SW480 (cell line): ENCODE measurements at places on chromosomes 1 and 21.
A peak's percentile ranks its signal among the peaks of the same experiment; 100 is the strongest.

- DNase-seq: no peak
These were observed 56.1 kb downstream of the GADD45A start for GRCh38 chr1:67741121-67741520.

DNA sequence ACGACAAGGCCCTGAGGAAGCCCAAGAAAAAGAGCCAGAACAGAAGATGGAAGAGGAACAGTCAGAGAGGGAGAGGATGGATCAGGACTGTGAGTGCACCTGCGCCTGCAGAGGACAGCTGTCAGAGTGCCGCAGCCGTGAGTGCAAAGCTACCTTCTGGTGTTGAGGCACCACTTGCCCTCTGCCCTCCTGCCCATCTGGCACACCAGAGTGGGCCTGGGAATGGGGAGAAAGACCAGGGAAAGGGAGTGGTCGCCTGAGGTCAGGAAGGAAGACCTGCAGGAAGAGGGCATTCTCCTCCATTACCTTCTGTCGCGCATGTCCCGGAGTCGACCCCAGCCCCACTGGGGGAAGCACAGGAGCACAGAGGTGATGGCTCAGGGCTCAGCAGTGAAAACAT lies 26.2 kb downstream of the VASH2 start:
- DNase-seq: no peak

DNA sequence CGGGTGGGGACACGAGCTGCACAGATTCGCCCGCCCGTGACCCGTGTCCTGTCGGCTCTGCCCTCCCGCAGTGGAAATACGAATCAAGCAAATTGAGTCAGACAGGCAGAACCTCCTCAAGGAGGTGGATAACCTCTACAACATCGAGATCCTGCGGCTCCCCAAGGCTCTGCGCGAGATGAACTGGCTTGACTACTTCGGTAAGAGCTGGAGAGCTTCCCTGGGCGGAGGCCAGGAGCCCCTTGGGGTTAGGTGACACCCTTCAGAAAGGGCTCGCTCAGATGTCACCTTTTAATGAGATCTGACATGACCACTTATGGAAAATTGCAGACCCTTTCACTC lies 489 bp downstream of the CDCA8 start:
- no peak for DNase-seq

DNA sequence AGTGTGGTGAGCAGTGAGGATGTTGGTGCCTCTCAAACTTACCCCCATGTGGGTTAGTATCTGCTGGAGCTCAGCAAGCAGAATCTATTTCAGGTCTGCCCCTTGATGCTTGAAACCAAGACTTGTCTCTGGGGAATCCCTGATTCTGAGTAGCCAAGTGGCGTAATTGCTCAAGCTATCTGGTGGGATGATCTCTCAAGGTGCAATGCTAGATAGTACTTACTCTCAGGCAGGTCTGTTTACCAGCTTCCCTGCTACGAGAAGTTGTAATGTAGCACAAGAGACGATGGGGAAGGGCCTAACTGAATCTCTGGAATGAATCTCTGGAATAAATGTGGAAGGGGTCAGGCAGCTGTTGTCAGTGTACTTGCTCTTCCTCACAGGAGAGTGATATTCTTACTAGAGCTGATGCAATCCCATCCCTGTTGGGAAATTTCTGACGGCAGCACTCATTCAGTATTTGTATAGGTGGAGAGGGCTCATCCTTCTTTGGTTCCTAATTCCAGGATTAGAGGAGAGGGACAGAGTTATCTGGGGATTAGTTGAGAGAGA lies 65.4 kb downstream of the MACF1 start:
- no peak for DNase-seq

DNA sequence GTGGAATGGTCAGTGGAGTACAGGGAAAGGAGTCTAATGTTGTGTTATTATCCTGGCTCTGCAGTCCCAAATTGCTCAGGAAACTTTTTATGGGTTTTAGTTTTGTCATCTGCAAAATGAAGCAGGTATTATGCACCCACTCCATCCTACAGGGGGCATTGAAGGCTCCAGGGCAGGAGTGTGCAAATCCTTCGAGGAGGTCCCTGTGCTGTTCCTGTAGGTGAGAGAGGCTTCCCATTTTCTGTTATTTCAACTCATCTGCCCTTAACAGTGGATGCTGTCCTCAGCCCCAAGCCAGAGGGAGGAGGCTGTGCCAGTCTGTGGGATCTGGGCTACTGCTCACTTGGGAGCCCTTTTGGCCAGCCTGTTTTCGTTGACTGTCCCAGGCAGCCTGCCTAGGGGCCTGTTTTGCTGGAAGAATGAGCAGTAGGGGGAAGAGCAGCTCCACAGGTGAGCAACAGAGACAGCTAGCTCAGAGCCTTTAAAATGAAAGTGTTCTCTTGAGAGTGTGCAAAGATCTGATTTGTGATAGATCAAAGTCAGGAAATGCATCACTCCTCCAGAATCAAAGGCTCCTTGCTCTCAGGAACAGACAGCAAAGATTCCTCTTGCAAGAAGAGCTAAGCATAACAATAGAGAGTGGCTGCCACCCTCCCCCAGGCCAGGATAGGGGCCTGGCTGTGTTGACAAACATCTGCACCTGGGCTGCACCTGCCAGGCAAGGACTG lies 317.6 kb upstream of the PROX1 start:
- peak; percentile 76 for DNase-seq

- DNase-seq: no peak
These were observed 30.8 kb upstream of the TMEM125 start for GRCh38 chr1:43238991-43239469.

DNA sequence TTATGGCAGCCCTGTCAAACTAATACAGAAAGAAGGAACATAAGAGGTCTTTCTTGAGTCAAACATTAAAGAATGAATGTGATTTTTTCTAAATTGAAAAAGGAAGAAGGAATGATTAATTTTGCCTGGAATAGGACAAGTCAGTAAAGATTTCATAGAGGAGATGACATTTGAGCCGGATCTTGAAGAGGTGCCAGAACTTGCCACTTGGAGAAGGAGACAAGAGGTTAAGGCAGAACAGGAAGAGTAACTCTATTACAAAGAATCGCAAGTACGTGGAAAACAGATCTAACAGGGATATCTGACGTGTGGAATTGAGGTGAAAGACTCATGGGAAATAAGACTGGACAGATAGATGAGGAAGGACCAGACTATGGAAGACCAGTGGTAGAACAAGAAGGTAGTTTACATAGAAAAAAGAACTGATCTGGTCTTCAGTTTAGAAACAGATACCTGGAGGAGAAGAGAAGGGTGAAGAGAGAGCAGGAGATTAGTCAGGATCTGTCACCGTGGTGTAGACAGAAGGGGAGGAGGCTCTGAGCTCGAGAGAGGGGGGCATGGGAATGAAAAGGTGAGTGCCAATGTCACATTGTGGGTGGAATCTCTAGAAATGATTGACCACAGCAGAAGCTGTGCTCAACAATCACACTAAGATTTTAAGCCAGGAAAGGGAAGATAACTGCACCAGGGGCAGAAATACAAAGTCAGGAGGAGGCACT lies 32.5 kb downstream of the RHOU start:
- no peak for DNase-seq

DNA sequence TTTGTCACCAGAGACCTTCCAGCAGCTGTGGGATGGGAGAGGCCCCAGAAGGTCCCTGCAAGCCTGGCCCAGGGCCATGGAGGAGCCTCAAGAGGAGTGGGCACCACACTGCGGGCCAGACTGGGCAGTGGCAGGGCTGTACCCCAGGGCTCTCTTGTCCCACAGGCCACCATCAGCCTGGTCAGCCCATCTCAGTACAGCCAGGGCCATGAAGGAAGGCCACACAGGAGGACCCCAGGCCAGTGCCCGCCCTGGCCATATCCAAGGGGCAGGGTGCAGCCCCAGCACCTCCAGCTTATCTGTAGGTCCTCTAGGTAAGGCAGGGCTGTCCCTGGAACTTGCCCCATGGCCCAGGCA lies 3.1 kb upstream of the GNB1 start:
- no peak for DNase-seq

DNA sequence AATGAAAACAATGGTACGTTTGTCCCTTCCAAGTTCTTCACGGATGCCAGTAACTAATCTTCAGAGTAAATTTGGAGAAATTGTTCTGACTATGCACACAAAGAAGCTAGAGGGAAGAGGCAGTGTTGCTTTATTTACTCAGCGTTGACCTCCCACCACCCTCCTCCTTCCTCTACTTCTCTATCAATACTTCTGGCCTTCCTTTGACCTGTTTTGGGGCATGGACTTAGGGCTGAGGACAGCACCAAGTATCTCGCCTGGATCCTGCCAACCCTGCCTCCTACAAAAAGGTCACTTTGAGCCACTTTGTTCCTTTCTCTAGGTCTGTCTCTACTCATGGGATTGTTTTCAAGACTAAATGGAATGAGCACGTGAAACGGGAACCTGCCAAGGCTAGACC lies 282.6 kb downstream of the DSCAM start:
- no peak for DNase-seq

- DNase-seq: no peak
These were observed 88.3 kb upstream of the SELENON start for GRCh38 chr1:25711555-25712298.

GRCh38 chr1:15418806-15419515 lies 9.3 kb downstream of the EFHD2 start:
- no peak for DNase-seq

DNA sequence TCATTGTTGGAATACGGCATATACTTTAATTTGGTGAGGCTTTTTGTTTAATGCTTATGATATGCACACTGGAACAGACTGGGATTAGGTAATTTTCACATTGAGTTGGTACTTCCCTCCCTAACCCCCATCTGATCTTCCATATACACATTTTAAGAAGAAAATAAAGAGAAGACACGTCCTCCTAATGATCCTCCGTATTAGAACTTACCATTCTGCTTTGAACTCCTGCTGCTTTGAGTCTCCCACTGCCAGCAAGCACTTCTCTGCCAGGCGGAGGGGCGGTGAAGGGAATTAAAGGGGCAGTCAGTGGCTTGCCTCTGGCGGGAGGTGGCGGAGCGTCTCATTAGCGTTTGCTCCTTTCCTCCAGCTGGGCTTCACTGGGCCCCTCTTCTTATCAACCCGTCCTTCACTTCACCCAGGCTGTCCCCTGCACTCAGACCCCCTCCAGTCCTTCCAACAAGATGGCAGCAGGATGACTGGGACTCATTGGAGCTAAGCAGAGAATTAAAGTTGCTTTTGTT lies 433.4 kb downstream of the KIF26B start:
- DNase-seq: no peak

DNA sequence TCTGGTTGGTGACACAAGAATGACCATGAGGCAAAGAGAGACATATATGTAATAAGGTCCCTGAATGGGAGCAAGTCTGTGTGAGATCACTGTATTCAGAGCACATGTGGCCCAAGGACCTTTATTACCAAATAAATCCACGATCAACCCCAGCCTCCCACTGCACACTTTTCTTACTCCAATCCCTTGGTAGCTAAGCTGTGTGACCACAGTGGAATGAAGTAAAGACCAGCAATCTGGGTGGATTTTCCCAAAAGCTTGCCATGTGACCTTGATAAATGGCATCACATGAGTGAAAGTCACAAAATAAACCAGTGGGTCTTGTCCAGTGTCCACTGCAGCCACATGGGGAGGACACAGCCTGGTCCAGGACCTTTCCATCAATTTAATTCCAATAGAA lies 36.7 kb upstream of the TLR5 start:
- DNase-seq: no peak

GRCh38 chr1:207807690-207808321 lies 56.0 kb downstream of the CD46 start:
- DNase-seq: no peak

- peak; percentile 31 for DNase-seq
These were observed at the start of gene TTC22 for GRCh38 chr1:54800899-54801759. Gene TTC22, minus strand, starts transcription at chr1:54801323. Its CDS starts 160 bp downstream, at chr1:54801163.

DNA sequence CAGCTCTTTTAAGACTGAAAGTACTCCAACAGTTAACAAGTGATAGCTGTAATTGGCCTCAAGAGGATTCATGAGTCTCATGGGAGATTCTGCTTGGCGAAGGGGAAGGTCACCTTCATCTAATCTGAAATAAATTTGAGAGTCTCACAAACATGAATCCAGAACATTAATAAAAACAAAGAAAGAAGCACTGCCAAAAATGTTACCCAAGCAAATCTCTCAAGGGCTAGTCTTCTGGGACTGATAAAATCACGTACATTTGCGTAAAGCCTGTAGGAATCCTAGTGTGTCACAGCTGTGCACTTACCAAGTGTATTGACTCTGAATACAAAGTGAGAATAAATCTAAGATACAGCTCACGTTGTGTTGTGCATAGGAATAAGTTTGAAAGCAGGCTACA lies 21.2 kb upstream of the NUF2 start:
- DNase-seq: no peak

DNA sequence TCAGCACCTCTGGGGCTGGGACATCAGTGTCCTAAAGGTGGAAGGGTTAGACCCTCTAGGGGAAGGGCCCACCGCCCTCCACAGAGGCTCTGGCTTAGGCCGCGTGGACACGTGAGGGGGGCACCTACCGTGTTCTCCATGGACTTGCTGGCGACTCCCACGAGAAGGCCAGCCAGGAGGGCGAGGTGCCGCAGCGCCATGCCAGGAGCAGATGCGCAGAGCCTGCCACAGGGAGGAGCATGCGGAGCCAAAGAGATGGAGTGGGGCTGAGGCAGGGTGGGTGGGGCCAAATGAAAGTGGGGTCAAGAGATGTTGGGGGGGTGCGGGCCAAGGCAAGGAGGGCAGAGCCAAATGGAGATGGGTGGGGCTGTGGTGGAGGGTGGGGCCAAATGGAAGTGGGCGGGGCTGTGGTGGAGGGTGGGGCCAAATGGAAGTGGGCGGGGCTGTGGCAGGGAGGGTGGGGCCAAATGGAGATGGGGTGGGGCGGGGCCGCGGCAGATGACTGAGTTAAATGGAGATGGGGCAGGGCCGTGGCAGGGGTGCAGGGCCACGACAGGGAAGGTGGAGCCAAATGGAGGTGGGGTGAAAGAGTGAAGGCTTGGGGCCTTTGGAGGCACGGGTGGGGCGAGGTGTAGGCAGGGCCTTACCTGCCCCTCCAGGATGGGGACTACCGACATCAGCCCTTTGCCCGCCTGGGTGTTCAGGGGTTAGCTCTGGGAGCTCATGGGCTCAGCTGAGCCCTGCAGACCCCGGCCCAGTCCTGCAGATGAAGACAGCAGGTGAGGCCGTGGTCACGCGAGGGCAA lies 17.4 kb upstream of the RNF223 start:
- DNase-seq: no peak

DNA sequence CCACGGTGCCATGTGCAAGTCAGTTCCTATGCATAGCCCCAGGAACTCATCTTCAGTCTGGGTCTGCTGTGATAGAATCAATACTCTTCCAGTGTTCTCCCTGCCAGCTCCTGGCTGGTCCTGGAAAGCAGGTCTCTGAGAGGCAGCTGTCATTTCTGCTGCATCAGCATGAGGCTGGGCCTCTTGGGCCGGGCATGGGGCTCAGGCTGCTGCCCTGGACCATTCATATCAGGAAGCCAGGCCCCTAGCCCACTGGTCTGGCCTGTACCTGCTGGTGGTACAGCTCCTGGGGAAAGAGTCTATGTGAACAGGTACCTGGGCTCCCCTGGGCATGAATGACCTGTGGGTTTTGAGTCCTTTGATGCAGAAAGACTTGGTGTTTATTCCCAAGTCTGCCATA lies 173.6 kb upstream of the CSF3R start:
- no peak for DNase-seq

DNA sequence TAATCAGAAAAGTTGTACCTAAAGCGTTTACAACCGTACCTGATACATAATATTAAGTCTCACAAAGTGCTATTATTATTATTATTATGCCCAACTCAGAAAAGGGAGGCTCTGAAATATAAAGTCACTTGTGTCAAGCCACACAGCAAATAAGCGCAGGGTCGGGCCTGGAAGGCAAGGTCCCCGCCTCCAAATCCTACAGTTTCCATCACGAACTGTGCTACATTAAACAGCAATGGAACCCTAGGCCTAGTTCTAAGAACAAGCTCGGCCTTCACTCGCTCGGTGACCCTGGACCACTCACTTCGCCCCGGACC lies 549 bp downstream of the PARS2 start:
- DNase-seq: no peak
